ENCODE measurements at places on chromosomes 1 and 21.

- DNase-seq, result no peak
These were observed 5.5 kb upstream of the LGALS8 start for GRCh38 chr1:236518322-236518721.

- DNase-seq, result no peak
These were observed 19.7 kb upstream of the PGD start for GRCh38 chr1:10379101-10379620.

GRCh38 chr1:168161459-168161858 is 17.3 kb upstream of the TIPRL start:
- no peak for DNase-seq

DNA sequence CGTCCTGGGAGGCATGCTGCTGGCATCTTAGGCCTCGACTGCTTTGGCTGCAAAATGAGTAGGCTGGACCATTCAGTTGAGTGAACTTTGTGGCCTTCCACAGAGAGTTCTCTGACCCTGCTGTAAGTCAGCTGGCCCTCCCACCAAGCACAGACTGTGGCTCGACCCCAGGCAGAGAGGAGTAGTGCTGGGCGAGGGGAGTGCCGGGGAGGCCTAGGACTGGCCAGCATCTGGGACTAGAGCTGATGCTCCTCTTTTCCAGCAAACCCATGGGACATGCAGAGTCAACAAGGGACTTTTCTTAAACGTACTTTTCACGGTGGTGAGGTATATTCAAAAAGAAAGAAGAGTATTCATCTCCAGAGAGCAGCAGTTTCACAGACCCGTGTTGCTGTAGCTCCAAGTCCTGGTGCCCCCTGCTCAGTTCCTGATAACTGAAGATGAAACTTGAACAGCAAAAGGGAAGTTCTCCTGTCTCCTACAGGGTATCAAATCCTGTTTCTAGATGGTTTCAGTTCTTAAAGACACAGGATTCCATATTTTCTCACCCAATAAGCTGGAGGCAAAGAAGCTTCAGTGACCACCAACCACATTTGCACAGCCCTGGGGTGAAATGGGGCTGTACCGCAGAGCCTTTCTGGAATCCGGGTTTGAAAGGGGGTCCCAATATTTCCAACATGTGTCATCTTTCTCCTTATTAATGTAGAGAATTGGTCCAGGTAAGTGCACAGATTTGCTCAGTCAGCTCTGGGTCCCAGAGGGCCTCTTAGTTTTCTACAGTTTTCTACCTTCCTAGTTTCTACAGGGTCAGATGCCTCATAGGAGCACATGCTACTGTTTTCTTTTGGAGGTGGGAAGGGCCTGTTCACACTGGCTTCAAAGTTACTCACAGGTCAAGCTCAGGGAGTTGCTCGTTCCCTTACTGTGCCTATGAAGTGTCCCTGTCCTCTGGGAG is 20.9 kb downstream of the BATF3 start:
- DNase-seq, result no peak

GRCh38 chr1:40532062-40532389 is 589 bp downstream of the ZNF684 start:
- no peak for DNase-seq

GRCh38 chr1:179707406-179707805 is 35.7 kb upstream of the FAM163A start:
- no peak for DNase-seq

DNA sequence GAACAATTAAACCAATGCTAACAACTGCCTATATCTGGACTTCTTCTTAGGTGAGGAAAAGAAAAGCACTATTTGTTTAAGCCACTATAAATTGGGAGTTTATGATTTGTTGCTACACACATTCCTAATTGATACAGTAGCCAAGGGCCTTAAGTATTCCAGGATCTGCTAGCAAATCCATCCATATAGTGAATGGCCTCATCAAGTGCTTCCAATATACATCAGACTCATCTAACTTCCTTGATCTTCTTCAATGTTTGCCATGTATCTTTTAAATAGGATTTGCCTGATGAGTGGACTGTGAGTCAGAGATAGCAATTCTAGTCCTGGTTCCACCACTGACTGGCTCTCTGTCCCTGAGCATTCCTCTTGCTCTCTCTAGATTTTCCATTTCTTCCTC is 430.2 kb downstream of the OMA1 start:
- DNase-seq, result no peak

DNA sequence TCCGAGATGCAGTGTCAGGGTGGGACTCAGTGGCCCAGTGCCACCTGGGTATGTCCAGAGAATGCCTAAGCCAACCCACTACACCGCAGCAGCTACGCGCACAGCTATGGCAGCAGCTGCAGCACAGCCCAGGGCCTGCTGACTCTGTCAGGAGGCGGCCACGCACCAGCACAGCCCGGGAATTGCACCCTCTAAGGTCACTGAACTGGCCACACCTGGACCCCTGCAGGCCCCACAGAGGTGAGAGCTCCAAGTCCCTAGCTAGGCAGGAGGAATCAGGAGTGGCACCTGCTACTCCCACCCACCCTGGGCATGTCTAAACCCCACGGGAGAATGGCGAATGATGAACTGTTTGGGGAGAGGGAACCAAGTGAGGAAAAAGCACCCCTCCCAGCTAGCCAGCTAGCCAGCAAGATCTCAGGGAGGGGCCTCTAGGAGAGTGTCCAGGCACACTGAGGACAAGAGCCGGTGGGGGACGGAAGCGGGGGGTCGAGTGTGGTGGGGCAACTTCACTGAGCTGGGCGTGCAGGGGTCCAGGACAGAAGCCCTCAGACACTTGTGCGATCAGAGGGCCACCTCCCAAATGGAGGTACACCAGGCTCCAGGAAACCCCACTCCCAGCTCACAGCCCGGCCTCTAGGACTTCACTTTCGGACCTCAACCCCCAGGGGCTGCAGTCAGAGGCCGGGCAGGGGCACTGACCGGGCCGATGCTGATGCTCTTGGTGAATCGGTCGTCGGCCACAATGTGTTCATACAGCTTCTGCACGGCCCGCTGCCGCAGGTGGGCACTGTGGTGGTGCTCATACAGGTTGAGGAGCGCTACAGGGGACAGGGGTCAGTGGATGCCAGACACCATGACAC is 13.9 kb downstream of the LSS start:
- no peak for DNase-seq

DNA sequence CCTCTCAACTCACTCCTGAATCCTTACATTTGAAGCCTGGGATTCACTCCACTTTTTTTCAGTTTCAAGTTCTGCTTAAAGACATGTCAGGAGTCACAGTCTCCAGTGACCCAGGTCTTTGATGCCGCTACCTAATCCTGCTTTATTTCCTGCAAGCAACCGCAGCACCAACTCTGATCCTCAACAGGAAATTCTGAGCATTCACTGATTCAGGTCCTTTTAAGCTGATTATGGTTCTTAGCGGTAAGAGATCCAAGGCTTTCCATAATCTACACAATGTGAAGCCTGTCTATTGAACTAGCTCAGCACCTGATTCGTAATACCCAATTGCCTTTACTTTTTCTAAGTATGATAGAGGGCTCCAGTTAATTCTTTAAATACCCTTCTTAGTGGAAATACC is 43.7 kb upstream of the PIGC start:
- peak; percentile 7 for DNase-seq

- no peak for DNase-seq
These were observed 3.0 kb upstream of the LACTBL1 start for GRCh38 chr1:22975694-22976093.

DNA sequence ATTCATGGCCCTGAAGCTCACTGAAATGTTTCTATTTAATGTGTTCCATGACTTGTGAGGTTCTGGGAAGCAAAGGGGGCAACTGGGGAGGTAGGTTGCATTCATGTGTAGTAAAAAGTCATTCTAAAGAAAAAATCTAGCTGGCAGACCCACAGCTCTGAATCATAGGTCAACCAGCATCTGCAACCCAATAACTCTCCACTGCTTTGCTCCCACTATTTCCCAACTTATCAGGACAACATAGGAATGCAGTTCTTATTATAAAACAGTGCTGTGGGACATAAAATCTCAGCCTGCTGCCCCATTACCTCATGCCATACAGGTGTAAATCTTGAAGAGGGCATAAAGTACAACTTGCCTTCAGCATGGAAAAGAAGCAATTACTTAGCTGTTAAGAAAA is 576.1 kb upstream of the PTBP2 start:
- DNase-seq, result no peak

DNA sequence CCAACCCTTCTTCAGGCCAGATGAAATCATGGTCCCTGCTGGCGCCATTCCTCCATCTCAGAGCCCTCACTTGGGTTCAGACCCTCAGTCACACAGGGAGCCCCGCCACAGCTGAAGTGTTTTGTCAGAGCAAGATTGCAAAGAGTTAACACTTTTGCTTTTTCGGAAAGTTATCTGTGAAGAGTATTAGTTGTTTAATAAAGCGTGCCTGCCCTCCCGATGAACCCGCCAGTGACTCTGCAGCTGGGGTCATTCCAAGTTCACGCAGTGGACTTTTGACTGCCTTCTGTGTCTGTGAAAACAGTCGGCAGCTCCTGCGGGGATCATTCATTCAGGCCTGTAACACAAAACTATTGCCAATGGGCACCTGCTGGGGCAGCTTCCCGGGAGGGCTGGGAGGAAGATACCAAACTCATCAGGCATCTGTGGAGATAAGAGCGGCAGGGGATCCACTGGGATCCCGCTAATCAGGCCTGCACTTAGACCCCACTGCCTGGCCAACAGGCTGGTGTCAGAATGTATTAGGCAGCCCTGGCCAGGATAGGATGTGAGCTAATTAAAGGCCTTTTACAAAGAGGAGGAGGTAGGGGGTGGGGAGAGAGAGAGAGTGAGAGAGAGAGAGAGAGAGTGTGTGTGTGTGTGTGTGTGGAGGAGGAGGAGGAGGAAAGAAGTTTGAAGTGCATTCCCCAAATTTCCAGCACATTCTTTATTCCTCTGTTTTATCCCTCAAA is 184.5 kb downstream of the DHRS3 start:
- peak; percentile 23 for DNase-seq

DNA sequence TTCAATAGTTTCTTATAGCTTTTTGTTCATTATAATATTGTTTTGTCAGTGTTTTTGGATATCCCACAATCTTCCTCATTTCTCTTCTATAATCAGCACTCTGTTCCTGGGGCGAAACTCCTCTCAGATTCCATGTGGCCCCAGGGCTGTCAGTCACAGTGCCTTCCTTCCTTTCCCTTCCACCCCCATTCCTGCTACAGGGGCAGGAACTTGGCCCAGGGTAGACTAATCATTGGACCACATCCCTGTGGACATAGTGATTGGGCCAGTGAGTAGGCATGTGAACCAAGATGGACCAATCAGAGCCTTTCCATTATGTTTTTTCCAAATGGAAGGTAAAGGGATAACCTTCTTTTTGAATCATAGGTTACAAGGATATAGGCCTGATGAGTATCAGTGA is 78.3 kb downstream of the PGM1 start:
- DNase-seq, result no peak

- DNase-seq, result no peak
These were observed 80.6 kb upstream of the IPO9 start for GRCh38 chr1:201748335-201748734.

- no peak for DNase-seq
These were observed 46.3 kb upstream of the ETS2 start for GRCh38 chr21:38759413-38759812.

- DNase-seq, result no peak
These were observed 55.0 kb upstream of the ATP2B4 start for GRCh38 chr1:203571661-203572060.

DNA sequence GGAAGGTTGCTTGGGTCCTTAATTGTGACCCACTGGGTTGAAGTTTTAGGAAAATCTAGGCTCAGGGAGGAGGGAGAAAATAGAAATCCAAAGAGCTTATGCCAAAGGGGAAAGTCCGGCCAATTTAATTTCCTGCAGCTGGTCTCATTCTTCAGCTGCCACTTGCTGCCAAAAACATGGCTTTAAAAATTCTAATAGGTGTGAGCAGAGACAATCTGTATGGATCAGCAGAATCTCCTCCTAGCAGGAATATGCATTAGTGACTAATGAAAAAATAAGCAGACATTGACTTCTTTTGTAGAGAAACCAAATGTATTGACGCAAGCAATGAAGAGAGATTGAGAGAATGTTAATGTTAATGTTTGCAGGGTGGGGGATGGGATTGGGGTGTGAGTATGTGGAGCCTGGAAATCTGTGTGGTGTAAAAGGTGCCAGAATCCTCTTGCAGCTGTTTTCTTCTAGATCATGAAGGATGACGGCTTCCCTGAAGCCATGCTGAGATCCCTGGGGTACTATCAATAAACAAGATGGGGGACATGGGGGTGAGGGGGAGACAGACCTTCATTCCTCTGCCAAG is 35.3 kb downstream of the VWA5B1 start:
- no peak for DNase-seq

DNA sequence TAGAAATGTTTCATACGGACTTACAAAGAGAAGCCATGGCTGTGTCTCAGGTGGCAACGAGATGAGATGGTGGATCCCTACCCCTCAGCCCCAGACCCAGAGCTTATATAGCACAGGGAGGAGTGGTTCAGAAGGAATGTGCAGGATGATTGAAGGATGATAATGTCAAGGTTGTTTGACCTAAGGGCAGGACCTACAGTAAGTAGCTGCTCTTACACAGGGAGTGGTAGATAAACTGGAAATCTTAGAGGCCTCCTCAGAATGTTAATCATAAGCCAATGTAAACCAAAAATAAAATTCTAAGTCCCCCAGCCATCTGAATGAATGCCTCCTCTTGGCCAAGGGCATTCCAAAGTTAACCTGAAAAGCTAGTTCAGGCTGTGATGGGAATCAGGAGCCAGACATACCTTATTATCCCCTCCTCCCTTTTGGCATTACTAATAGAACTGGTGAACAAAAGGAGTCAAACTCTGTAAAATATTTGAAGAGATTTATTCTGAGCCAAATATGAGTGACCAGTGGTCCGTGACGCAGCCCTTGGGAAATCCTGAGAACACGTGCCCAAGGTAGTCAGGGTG is 45.8 kb upstream of the PDE9A start:
- DNase-seq, result no peak

DNA sequence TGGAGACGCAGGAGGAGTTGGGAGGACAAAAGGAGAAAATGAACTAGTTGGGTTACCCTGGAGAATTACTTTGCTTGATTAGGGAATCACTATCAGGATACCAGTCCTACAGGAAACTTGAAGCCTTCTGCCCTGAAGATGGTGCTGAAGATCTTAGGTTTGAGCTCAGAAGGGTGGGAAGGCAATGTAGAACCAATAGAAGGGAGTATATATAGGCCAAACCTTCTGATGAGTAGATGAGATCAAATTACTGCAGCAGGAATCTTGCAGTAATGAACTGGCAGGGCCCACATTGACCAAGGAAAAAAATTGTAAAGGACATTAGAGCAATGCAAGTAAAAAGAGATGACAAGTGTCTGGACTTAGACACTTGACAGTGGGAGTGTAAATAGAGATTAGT is 116.3 kb upstream of the CACYBP start:
- peak; percentile 32 for DNase-seq

- DNase-seq, result no peak
These were observed 200.7 kb upstream of the GRIK3 start for GRCh38 chr1:37234941-37235418.
